ENCODE measurements at places on chromosomes 12 and 14.
A peak's percentile ranks its signal among the peaks of the same experiment; 100 is the strongest.

GRCh38 chr14:103128631-103129300, 5.5 kb downstream of the TNFAIP2 start:
- peak; percentile 19 for DNase-seq

DNA sequence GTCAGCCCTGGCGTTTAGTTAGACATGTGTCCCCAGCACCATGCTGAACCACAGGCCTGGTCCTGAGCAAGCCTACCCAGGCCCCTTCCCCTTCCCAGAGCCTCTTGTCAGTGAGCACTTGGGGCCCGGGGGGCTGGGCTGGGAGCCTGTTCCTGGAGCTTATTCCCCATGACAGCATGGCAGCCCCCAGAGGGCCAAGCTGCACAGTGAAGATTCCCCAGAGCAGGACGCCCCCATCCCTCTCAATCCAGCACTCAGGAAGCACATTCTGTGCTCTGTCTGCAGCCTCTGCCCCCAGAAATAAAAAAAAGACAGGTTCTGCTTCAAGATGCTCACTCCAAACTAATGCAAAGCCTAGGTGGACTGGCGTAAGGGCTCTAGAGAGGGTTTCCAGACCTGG, 117.3 kb downstream of the LGMN start:
- DNase-seq: no peak

DNA sequence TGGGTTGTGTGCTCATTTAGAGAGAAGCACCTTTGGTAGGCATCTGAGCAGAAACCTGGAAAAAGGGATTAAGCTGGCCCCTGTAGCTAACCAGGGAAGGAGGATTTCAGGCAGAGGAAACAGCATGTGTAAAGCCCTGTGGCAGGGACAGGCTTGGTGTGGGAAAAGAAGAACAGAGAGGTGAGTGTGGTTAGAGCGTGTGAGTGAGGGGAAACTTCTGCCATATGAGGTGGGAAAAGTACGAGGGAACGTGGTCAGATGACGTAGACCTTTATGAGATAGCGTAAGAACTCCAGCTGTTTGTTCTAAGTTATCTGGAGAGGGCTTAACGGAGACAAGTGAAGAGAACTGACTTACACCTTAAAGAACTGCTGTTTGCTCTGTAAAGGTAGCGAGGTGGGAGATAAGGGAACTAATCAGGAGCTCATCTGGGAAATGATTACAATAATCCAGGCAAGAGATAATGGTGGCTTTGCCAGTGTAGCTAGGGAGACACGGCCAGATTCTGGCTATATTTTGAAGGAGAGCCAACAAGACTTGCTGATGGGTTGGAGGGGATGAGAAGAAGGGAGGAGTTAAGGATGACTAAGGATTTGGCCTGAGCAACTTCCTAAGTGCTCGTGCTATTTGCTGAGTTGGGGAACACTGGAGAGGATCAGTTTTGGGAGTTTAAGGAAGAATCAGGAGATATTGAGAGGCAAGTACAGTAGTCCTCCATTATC, 234.0 kb downstream of the ETNK1 start:
- no peak for DNase-seq

DNA sequence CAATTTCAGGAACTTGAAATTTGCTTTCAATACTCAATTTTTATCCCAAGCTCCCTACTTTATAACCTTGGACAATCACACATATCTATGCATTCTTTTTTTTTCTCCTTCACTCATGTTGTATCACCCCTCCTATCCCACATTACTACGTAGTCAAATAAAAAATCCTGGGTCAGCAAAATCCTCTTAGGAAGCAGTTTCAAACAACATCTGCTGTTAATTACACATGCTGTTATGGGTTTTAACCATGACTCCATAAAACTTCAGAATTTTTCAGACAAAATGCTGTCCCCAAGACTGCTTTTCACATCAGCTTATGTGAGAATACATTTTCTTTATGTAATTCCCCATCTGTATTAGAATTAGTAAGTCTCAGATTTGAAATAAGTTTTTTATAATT, 61.7 kb downstream of the LRFN5 start:
- DNase-seq: no peak

DNA sequence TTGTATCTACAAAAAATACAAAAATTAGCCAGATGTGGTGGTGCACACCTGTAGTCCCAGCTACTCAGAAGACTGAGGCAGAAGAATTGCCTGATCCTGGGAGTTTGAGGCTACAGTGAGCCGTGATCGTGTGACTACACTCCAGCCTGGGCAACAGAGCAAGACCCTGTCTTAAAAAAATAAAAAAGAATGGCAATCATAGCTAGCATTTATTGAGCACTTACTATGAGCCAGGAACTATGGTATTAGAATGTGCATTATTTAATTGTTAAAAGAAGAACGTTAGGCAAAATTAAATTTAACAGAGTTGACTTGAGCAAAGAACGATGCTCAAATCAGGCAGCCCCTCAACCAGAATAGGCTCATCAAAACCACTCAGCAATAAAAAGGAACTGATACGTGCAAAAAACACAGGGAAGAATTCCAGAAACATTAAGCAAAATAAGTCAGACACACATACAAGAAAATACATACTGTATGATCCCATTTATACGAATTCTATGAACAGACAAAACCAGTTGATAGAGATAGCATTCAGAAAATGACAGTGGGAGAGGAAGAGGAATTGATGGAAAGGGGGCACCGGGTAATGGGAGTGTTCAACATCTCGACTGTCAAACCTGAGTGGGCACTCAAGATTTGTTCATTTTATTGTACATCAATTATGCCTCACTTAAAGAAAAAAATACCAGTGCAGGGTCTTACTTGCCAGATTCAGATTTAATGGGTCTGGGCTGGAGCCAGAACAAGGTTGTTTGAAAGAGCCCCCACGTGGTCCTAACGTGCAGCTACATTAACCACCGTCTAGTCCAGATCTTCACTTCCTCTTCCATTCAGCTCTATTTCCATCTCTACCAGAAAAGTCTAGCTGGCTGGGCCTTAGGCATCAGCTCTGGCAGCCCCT, 8.0 kb downstream of the SCNN1A start:
- no peak for DNase-seq

DNA sequence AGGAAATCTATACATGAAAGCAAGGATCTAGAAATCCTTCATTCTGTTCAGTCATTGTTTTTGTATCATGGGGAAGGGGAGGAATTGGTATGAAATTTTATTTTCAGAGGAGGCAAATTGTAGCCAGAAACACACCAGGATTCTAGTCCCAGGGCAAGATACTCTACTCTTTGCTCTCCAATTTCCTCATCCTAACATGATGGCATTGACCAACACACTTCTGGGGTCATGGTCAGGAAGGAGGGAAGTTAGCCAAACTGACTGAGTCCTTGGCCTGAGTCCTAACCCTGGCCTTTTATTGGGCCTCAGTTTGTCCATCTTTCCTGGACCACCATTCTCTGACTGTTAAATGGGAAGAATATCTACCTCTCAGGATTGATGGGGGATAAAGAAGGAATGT, 65.5 kb downstream of the BBS10 start:
- DNase-seq: no peak
